ENCODE measurements at places on chromosomes 3 and 15. TPM values are rescaled to one million over a fixed set of nuclear protein-coding genes. Genes with fewer than 3 reads are reported as not detected.

- no peak for DNase-seq
Measured at GRCh38 chr3:188431553-188431952, 277.6 kb downstream of the LPP start.

GRCh38 chr3:129439226-129439816, 427 bp downstream of the MBD4 start:
- DNase-seq, result peak; percentile 28

Gene SCAANT1
- total RNA-seq, result not detected

GRCh38 chr3:123637131-123637530, 52.3 kb upstream of the HACD2 start:
- no peak for DNase-seq

- DNase-seq, result no peak
Measured at GRCh38 chr15:95853350-95853749, 477.1 kb upstream of the NR2F2 start.

Gene AADACL2
- not detected for total RNA-seq

GRCh38 chr3:187765342-187765741, 20.1 kb upstream of the BCL6 start:
- peak; percentile 43 for DNase-seq

GRCh38 chr15:98548139-98548971, 100.0 kb upstream of the IGF1R start:
- DNase-seq, result peak; percentile 89

GRCh38 chr3:35678643-35679161, 39.4 kb downstream of the ARPP21 start:
- no peak for DNase-seq

GRCh38 chr3:73561494-73561893, 63.2 kb downstream of the PDZRN3 start:
- no peak for DNase-seq

DNA sequence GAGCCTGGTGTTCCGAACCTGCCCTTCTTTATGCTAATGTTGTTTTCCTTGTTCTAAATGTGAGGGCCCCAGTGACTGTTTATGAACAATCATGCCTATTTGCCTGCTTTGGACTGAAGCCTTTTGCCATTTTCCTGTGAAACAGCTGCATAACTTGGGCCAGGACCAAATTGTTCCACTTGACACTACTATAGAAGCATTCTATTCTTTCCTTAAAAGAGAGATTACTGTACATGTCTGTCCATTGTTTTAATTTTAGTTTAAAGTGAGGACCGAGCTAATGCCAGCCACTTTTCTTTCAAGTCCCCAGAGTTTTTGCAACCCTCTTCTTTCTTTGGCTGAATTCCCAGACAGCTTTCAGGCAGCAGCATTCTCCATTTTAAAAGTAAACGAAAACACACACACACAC, 980.3 kb downstream of the CADM2 start:
- DNase-seq, result no peak

DNA sequence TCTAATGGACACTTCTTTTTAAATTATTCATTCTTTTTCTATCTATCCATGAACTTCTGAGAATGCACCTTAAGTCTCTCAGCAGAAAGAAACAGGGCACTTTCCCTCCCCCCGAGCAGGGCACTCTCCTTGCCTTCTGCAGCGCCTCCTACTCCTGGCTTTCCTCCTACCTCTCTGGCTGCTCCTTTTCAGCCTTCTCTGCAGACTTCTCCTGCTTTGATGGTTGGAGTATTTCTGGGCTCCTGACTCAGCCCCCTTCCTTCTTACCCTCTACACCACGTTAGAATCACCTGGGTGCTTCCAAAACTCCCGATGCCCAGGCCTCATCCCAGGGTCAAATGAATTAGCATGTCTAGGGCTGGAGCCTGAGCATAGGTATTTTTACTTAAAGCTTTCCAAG, 3.4 kb downstream of the SCN5A start:
- DNase-seq, result no peak

Gene LIPH
- not detected for total RNA-seq

Gene LRRK1
- total RNA-seq, result 10.4 TPM

DNA sequence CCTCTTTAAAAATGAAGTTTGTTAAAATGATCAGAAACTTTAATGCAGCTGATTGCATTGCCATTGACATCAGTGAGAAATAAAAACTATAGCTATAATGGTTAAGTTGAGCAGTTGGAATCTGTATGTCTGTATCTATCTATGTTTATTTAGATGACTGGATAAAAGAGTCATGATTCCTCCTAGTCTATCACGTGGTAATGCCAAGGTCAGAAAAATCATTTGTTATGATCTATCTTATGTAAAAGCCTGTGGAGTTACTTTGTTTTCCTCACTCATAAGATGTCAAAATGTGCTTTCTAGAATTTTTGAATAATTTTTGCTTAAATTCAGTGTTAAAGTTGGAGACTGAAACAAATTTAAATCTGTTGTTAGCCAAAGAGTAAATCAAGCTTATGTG, 63.3 kb downstream of the MBNL1 start:
- no peak for DNase-seq

DNA sequence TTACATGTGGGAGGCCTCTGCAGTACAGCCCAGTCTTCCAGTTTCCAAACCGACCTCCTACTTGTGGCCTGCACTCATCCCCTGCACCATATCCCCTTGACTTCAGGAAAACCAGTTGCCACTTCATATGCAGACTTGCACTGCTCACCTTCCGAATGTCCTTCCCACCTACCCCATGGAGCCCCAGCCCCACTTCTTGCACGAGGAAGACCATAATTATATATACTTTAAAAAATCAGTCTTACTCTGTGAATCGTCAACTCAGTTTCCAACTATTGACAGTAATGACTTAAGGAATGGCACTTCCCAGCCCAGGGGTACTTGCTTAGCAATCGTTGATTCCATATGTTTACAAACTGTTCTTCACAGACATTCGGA, 136.1 kb downstream of the OPA1 start:
- DNase-seq, result no peak

Gene CPA3
- total RNA-seq, result not detected

Data from MG63 (cell line).